Epithelial cell of proximal tubule (primary cell): ENCODE measurements at places on chromosomes 11 and 22.
A peak's percentile ranks its signal among the peaks of the same experiment; 100 is the strongest.

GRCh38 chr11:15969281-15969680 is 387.1 kb downstream of the SOX6 start:
- DNase-seq, result no peak

DNA sequence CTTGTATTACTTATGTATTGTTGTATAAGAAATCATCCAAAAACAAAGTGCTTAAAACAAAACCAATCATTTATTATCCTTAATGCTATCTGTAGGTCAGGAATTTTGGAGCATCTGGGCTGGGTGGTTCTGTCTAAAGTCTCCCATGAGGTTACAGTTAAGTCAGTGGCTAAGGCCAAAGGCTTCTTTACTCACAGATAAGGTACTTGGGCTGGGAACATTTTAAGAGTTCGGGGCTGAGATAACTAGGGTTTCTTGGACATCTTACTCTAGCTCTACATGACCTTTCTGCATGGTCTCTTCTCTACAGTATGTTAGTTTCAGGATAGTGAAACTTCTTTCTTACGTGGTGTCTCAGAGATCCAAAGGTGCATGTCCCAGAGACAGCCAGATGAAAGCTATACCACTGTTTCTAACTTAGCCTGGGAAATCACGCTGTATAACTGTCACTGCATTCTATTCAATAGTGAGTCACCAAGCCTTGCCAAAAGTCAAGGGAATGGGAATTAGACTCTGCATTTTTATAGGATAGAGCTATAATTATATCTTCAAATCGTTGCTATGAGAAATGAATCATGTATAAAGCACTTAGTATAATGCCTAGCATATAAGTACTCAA is 29.6 kb downstream of the SOX6 start:
- DNase-seq, result no peak

GRCh38 chr22:18994701-18995326 is 58.7 kb upstream of the PRODH start:
- no peak for DNase-seq

DNA sequence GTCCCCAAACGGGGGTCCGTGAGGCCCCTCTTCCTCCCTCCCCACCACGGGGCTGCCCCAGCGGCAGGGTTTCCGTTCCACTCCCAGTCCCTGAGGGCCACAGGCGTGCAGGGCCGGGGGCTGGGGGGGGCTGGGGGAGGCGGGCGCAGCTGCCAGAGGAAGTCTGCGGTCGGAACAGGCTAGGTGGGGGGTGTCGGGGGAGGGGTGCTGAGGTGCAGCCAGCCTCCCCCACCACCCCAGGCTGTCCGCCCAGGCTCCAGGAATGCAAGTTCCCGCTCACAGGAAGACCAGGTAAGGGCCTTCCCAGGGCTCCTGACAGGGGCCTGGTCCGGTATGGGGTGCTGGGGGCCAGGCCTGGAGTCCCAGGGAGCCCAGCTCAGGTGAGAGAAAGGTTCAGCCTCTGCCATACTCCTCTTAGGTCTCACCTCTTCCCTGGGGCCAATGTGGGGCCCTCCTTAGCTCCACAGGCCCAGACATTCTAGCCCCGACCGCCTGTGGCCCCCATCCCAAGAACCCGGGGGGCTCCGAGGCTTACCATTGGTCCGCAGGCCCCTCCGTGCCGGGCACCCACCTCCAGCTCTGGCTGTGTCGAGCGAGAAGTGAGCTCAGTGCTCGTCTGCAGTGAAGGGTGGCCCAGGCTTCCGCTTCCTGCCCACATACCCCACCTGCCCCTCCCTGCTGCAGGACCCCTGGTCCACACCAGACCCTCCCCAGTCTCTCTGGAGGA is at the start of gene PTPRCAP:
Gene PTPRCAP (minus strand): TSS at position 601 of the 727 bp plus-strand sequence. CDS start 63 bp downstream, at position 538.
- DNase-seq, result no peak

GRCh38 chr22:35437049-35437448 is 37.1 kb downstream of the MCM5 start:
- DNase-seq, result no peak

GRCh38 chr11:94322501-94322900 is 18.1 kb downstream of the IZUMO1R start:
- DNase-seq, result no peak

- DNase-seq, result no peak
Observed at GRCh38 chr11:132734217-132734616, 798.1 kb downstream of the OPCML start.

DNA sequence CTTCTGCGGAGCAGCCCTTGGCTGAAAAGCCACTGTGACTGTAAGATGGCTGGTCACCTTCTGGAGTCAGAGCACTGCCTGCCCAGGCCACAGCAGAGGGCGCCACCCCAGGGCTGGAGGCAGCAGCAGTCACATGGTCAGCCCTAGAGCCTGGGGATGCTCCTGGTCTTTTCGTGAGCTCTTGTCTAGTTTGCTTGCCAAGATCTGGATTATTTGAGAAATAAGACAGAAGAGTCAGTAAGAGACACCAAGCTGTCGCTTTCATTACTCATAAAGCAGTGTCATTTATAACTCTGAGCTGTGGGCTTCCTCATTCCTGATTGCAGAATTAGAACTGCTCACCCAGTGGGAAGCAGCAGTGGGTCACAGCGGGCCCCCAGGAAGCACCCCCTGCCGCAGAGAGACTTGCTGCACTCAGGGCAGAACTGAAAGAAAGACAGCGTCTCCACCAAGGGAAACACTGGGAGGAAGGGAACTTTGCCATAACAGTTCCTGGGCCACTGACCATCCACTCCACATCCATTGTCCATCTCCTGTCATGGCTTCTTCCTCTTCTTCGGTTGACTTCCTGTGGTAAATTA is 56.7 kb downstream of the PPP6R2 start:
- DNase-seq, result no peak

DNA sequence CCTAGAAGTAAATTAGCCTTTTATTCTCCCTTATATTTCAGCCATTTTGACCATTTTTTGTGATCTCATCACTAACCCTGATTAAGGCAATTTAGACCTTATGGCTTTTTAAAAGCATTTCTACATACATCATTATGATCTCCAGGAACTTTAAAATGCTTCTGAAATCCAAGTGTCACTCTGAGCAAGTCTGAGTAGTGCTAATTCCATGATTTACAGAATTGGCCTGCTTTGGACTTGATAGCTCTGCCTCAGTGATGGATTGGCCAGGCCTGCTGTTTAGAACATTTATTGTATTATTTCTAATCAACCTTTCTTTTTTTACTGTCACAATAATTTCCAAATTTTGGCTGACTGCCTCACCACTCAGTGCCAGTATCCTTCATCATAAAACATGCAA is 116.4 kb downstream of the KCNA4 start:
- no peak for DNase-seq

DNA sequence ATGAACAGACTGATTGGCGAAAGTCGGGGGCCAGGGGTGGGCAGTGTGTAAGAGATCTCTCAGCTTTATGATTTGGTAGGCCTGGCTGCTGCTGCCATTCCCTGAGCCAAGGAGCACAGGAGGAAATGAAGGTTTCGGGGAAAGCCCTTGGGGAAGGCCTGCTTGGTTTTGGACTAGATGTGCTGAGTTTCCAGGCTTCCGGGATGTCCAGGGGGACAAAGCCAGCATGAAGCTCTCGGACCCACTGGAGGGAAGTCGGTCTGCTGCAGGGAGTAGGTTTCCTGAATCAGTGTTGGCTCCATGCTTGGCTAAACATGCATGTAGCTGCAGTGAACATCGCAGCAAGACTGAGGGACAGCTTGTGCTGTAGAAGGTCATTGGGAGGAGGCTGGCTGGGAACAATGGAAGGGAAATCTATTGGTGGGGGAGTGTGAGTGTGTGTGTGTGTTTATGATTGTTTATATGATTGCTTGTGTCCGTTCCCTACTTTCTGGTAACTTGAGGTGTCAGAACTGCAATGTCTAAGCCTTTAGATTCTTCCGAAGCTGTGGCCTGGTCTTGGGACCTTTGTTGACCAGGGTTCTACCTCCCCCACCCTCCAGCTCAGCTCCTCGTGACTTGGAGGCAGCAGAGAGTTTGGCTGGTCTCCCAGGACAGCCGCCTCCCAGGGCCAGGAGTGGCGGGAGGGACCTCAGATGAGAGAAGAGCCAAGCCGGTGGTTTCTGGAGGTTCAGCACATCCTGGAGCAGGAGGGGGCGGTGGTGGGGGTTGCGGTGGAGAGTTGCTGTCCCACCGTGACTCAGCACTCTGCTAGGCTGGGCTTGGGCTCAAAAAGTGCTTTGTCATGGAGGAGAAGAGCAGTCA is 4.0 kb upstream of the FTH1 start:
- peak; percentile 98 for DNase-seq

GRCh38 chr22:20245577-20246367 is 22.3 kb downstream of the RTN4R start:
- DNase-seq, result no peak

- no peak for DNase-seq
Observed at GRCh38 chr11:20443596-20443995, 56.1 kb downstream of the PRMT3 start.
